ENCODE measurements at places on chromosomes 3 and 15.

GRCh38 chr15:36080759-36081158 lies 498.7 kb upstream of the CDIN1 start:
- no peak for DNase-seq

DNA sequence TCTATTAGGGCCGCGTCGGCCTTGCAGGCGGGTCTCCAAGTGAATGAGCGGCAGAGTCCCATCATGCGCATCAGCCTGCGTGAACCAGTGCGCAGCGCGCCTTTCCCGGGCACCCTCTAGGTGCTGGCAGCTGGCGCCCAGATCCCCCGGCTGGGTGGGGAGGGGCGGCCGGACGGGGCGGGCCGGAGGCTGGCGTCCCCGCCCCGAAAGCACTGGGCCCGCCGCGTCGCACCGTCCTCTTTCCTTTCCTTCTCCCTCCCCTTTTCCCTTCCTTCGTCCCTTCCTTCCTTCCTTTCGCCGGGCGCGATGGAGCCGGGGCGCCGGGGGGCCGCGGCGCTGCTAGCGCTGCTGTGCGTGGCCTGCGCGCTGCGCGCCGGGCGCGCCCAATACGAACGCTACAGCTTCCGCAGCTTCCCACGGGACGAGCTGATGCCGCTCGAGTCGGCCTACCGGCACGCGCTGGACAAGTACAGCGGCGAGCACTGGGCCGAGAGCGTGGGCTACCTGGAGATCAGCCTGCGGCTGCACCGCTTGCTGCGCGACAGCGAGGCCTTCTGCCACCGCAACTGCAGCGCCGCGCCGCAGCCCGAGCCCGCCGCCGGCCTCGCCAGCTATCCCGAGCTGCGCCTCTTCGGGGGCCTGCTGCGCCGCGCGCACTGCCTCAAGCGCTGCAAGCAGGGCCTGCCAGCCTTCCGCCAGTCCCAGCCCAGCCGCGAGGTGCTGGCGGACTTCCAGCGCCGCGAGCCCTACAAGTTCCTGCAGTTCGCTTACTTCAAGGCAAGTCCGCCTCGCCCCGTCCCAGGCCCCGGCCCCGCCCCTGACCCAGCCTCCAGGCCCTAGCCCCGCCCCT lies at the start of gene CRTAP:
TSS of gene CRTAP (plus strand) at position 243 of the 850 bp plus-strand sequence. CDS start at position 307, 64 bp downstream.
- DNase-seq: peak; percentile 33

DNA sequence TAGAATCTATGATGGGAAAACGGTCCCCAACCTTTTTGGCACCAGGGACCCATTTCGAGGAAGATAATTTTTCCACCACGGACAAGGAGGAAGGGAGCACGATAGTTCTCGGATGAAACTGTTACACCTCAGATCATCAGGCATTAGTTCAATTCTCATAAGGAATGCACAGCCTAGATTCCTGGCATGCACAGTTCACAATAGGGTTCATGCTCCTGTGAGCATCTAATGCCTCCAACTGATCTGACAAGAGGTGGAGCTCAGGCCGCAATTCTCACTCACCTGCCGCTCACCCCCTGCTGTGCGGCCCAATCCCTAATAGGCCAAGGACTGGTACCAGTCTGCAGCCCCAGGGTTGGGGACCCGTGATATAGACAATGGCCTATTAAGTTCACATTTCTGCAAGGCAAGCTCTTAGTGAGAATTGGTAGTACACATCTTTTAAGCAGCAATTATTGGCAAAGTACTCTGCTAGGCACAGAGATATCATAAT lies 26.5 kb downstream of the CD200R1 start:
- no peak for DNase-seq

DNA sequence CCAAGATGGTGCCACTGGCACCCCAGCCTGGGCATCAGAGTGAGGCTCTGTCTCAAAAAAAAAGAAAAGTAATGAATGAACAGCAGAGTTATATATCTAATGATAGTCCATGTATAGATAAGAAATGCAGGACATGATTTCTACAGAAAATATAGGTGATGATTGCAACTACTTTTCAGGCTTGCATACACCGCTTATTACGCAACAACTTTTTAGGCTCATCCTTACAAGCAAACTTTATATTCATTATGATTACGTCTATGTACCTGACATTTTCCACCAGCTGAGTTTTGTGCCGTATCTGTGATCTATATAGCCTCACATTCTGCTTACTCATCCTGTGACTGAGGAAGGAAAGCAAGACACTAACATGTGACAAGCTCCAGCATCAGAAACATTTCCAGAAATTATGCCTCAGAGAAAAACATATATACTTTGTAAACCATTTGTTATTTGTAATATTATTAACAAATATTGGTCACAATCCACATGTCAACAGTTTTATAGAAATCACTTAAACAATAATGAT lies 906.3 kb downstream of the ZPLD1 start:
- no peak for DNase-seq

DNA sequence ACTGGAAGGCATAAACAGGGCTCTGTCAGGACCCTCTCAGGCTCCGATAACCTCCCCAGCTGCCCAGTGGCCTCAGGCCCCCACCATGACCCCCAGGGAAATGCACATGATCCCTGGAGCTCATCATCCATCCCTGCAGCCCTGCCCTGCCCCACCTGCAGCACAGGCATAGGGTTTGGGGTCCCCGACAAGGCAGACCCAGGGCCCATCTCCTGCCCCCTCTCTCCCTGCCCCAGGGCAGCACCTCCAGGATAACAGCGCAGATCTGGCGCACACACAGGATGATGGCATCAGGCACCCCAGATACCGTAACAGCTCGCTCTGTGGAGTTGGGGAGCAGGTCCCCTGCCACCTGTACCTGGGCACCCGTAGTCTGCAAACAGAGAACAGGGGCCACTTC lies 4.5 kb downstream of the GPR62 start:
- no peak for DNase-seq

Measured in cortex of kidney (tissue), 1 donor.